ENCODE measurements at places on chromosomes 2 and 18. TPM values are rescaled to one million over a fixed set of nuclear protein-coding genes. Genes with fewer than 3 reads are reported as not detected.

Gene RNF152
- 3.3 TPM for total RNA-seq

Gene TWIST2
- total RNA-seq: 9.4 TPM

GRCh38 chr2:225429717-225430116, 30.2 kb downstream of the NYAP2 start:
- no peak overlapping the region for H3K27ac ChIP-seq
- no peaks in the 10 kb centered on the region for H3K36me3 ChIP-seq
- H3K4me3 ChIP-seq: no peak overlapping the region
- no peaks in the 10 kb centered on the region for H3K27me3 ChIP-seq
- DNase-seq: no peak

GRCh38 chr2:18149660-18150246, 271.3 kb downstream of the KCNS3 start:
- H3K27ac ChIP-seq: no peak overlapping the region
- H3K4me1 ChIP-seq: no peaks in the 10 kb centered on the region
- peaks cover 4% of the 10 kb centered on the region for H3K27me3 ChIP-seq
- peak; percentile 77 for DNase-seq

DNA sequence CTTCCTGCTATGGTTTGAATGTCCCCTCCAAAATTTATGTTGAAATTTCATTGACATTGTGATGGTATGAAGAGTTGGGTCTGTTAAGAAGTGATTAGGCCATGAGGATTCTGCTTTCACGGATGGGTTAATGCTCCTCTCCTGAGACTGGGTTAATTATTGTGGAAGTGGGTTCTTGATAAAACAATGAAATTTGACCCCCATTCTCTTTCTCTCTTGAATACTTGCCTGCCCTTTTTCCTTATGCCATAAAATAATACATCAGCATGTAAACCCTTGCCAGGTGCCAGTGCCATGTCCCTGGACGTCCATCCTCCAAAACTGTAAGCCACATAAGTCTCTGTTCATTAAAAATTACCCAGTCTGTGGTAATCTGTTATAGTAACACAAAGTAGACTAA, 352.8 kb downstream of the LRRTM4 start:
- no peak overlapping the region for H3K4me3 ChIP-seq
- H3K27ac ChIP-seq: no peak overlapping the region
- no peaks in the 10 kb centered on the region for H3K4me1 ChIP-seq
- no peaks in the 10 kb centered on the region for H3K36me3 ChIP-seq

Gene FARP2
- total RNA-seq: 44.5 TPM

GRCh38 chr18:36415625-36416024, 118.1 kb downstream of the FHOD3 start:
- H3K27ac ChIP-seq: no peak overlapping the region
- no peak for DNase-seq
- H3K27me3 ChIP-seq: no peaks in the 10 kb centered on the region
- no peaks in the 10 kb centered on the region for H3K36me3 ChIP-seq
- H3K4me3 ChIP-seq: no peak overlapping the region
- peaks cover 6% of the 10 kb centered on the region for H3K4me1 ChIP-seq

- H3K27me3 ChIP-seq: no peaks in the 10 kb centered on the region
- DNase-seq: no peak
- no peak overlapping the region for H3K27ac ChIP-seq
- no peaks in the 10 kb centered on the region for H3K36me3 ChIP-seq
Observed at GRCh38 chr18:22451796-22452195, 34.1 kb upstream of the CTAGE1 start.

Gene C18orf32
- total RNA-seq: 16.6 TPM

Gene POTEI
- total RNA-seq: not detected

Gene ZEB2
- 128 TPM for total RNA-seq

Gene LRPPRC
- 58.6 TPM for total RNA-seq

Gene CTAGE1
- total RNA-seq: not detected

DNA sequence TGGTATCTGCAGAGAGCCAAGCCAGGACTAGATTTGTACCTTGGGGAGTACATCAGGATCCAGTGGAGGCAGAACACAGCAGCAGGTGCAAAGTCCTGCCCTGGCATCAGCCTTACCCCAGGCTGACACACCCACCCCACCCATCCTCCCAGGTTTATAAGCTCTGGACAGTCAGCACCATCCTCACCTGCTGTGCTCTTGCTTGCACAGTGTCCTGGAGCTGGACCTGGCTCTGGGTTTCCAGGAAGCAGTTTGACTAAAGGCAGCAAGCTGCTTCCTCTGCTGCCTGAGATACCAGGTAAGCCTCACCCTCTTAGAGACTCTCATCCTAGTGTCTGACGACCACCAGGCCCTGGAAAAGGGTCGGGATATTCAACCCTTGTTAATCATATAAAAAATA, at the start of gene SULT1C3:
SULT1C3 (plus strand) TSS at position 183 of the 400 bp plus-strand sequence. CDS start 7,227 bp downstream, outside the sequence.
- DNase-seq: no peak
- no peaks in the 10 kb centered on the region for H3K36me3 ChIP-seq
- H3K27me3 ChIP-seq: peaks cover 2% of the 10 kb centered on the region
- H3K27ac ChIP-seq: no peak within 1 kb of the TSS

Gene GULP1
- 23.0 TPM for total RNA-seq

- no peaks in the 10 kb centered on the region for H3K27me3 ChIP-seq
- no peak for DNase-seq
- no peaks in the 10 kb centered on the region for H3K36me3 ChIP-seq
- H3K4me1 ChIP-seq: no peaks in the 10 kb centered on the region
- no peak overlapping the region for H3K4me3 ChIP-seq
- no peak overlapping the region for H3K27ac ChIP-seq
Observed at GRCh38 chr2:61575447-61575859, 37.3 kb upstream of the XPO1 start.

GRCh38 chr2:180753809-180754761, 226.3 kb upstream of the UBE2E3 start:
- no peaks in the 10 kb centered on the region for H3K27me3 ChIP-seq
- no peaks in the 10 kb centered on the region for H3K4me1 ChIP-seq
- DNase-seq: no peak
- H3K27ac ChIP-seq: no peak overlapping the region

Gene ARHGEF4
- total RNA-seq: 3.6 TPM

DNA sequence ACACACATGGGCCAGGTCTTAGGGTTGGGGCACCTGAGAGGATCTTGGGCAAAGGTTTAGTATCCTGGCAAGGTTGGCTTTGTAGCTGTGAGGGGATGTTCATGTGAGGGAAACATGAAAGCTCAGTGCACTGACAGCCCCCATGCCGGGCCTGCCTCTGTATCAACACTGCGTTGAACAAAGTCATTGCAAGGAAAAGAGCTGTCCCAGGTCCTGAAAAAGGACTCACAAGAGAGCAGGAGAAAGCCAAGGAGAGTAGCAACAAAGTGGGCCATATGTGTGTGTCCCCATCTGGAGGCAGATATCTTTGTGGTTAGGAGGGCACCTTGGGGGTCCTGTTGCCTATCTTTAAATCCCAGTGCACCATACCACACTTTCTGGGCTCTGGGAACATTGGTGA, 237.8 kb upstream of the THSD7B start:
- H3K27me3 ChIP-seq: no peaks in the 10 kb centered on the region
- H3K36me3 ChIP-seq: no peaks in the 10 kb centered on the region
- H3K27ac ChIP-seq: no peak overlapping the region
- no peak for DNase-seq
- no peaks in the 10 kb centered on the region for H3K4me1 ChIP-seq
- no peak overlapping the region for H3K4me3 ChIP-seq

Gene COL4A3
- total RNA-seq: not detected

Gene PFN4
- not detected for total RNA-seq

DNA sequence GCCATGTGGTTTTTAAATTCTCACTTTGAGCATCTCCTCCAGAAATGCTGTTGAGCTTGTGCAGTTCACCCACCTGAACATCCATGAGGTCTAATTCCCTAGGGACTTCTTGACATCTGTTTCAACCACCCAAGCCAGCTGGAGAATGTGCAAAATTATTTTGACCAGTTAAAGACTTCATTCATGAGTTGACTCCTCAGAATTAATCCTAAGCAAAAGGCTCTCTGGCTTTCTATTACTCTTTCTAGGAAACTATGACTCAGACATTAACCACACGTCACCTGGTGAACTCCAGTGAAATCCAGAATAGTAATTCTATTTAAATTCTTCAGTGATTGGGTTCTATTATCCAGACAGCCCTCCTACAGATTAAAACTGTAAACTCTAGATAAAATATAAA, 247.5 kb downstream of the NBAS start:
- H3K4me3 ChIP-seq: no peak overlapping the region
- H3K27me3 ChIP-seq: no peaks in the 10 kb centered on the region
- peak; percentile 83 for DNase-seq
- H3K4me1 ChIP-seq: peaks cover 3% of the 10 kb centered on the region

DNA sequence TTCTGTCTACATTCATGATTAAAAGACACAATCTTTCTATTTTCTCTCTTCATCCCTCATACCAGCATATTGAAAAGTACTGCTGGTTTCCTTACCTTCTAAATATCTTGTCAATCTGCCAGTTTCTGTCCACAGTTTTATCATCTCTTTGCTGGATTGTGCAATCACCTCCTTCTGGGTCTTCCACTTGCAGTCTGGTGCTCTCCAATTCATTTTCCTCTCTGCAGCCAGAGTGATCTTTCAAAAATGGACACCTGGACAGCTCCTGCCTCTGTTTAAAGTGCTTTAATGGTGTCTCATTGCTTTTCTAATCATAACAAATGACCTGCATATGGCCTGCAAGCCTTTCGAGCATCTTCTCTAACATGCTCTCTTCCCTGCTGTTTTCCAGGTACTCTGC, 94.0 kb downstream of the C1QL2 start:
- H3K27me3 ChIP-seq: no peaks in the 10 kb centered on the region
- no peak for DNase-seq
- no peak overlapping the region for H3K4me3 ChIP-seq
- no peak overlapping the region for H3K27ac ChIP-seq
- no peaks in the 10 kb centered on the region for H3K4me1 ChIP-seq

- H3K4me1 ChIP-seq: no peaks in the 10 kb centered on the region
- no peak overlapping the region for H3K27ac ChIP-seq
- no peak for DNase-seq
- H3K4me3 ChIP-seq: no peak overlapping the region
- no peaks in the 10 kb centered on the region for H3K36me3 ChIP-seq
- H3K27me3 ChIP-seq: no peaks in the 10 kb centered on the region
Observed at GRCh38 chr18:69484699-69485396, 84.2 kb downstream of the DOK6 start.

Gene GCKR
- 1.4 TPM for total RNA-seq

GRCh38 chr2:66122516-66122915, 312.4 kb upstream of the MEIS1 start:
- H3K27ac ChIP-seq: no peak overlapping the region
- H3K27me3 ChIP-seq: no peaks in the 10 kb centered on the region
- no peaks in the 10 kb centered on the region for H3K4me1 ChIP-seq
- no peak for DNase-seq
- H3K4me3 ChIP-seq: no peak overlapping the region
- H3K36me3 ChIP-seq: no peaks in the 10 kb centered on the region

Gene ARHGAP15
- 0.88 TPM for total RNA-seq

Gene PRKCE
- 22.1 TPM for total RNA-seq

Gene KLHL14
- not detected for total RNA-seq

Gene POU3F3
- under 0.01 TPM for total RNA-seq

Gene ITPRIPL1
- 1.4 TPM for total RNA-seq

Gene IL1R1
- 116 TPM for total RNA-seq

- no peaks in the 10 kb centered on the region for H3K36me3 ChIP-seq
- no peaks in the 10 kb centered on the region for H3K27me3 ChIP-seq
- no peak for DNase-seq
- no peak overlapping the region for H3K27ac ChIP-seq
Observed at GRCh38 chr2:184272056-184272455, 326.3 kb upstream of the ZNF804A start.

Gene REG1A
- not detected for total RNA-seq

Gene RBFA
- total RNA-seq: 28.9 TPM

Gene OTOS
- not detected for total RNA-seq

GRCh38 chr2:26559556-26559955, 81.6 kb downstream of the CIB4 start:
- H3K27ac ChIP-seq: no peak overlapping the region
- H3K4me1 ChIP-seq: peaks cover 12% of the 10 kb centered on the region
- no peaks in the 10 kb centered on the region for H3K36me3 ChIP-seq
- no peak overlapping the region for H3K4me3 ChIP-seq

GRCh38 chr18:48594471-48595094, 55.8 kb downstream of the CTIF start:
- no peaks in the 10 kb centered on the region for H3K27me3 ChIP-seq
- DNase-seq: peak; percentile 75
- no peak overlapping the region for H3K27ac ChIP-seq
- H3K36me3 ChIP-seq: peaks cover 8% of the 10 kb centered on the region

Gene TSPYL6
- not detected for total RNA-seq

DNA sequence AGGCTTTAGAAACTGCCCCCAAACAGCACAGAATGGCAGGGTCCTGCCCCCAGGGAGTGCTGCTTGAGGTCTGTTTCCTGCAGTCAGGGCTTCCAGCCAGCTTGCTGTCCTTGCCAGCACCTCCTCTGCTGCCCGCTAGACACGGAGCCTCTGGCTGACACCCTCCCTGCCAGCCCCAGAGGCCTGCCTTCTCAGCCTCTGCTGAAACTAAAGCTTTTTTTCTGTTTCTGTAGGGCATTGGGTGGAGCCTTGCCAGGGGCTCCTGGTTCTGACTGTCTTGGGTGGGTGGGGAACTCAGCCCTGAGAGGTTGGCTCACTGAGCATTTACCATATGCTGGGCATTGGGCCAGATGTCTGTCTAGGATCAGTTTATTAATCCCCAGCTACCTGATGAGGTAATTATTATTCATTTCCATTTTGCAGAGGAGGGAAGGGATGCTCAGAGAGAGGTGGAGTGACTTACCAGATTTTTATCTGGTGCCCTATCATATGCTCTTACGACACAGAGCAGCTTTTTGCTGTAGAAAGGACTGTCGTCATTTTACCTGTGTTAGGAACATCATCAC, 35.4 kb downstream of the INPP4A start:
- H3K4me3 ChIP-seq: no peak overlapping the region
- no peaks in the 10 kb centered on the region for H3K27me3 ChIP-seq
- no peak overlapping the region for H3K27ac ChIP-seq
- peak; percentile 92 for DNase-seq

Gene ERLEC1
- total RNA-seq: 95.2 TPM

Gene MEIS1
- total RNA-seq: 15.9 TPM

DNA sequence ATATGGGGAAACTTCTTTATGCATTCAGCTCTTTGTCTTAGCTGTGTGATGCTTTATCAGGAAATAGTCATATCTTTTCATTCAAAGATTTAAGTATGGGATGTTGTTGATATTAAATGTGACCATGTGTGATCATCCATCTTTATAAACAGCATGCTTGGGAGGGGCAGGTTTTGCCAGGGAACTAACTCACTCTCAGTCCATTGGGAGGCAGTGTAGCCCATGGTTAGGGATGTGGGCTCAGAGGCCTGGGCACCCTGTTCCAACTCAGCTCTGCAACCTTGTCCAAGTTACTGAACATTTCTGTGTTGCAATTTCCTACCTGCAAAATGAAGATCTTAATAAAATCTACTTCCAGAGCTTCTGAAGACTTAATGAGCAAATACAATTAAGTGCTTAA, 92.0 kb upstream of the BCL2L11 start:
- H3K36me3 ChIP-seq: no peaks in the 10 kb centered on the region
- no peak overlapping the region for H3K27ac ChIP-seq
- H3K27me3 ChIP-seq: peaks cover 34% of the 10 kb centered on the region
- DNase-seq: no peak
- H3K4me3 ChIP-seq: no peak overlapping the region

Measured in osteoblast (primary cell).